Calu3 (cell line): ENCODE measurements at places on chromosomes 11 and 22. TPM values are rescaled to one million over a fixed set of nuclear protein-coding genes. Genes with fewer than 3 reads are reported as not detected.

HIRA gene
- 32.0 and 36.4 TPM in 2 replicates for total RNA-seq

ARHGAP42 gene
- 9.9 and 10.3 TPM in 2 replicates for total RNA-seq

C11orf54 gene
- 14.7 and 17.1 TPM in 2 replicates for total RNA-seq

GRCh38 chr11:56967726-56968125, 21.0 kb upstream of the OR5AK2 start:
- no peak for DNase-seq
- H3K27me3 ChIP-seq, result no peaks in the 10 kb centered on the region
- peaks cover 13% of the 10 kb centered on the region for H3K4me1 ChIP-seq
- no peak overlapping the region for H3K4me3 ChIP-seq
- no peaks in the 10 kb centered on the region for H3K36me3 ChIP-seq

GRCh38 chr11:19664886-19665548, 47.6 kb upstream of the NAV2 start:
- H3K36me3 ChIP-seq, result peaks cover 4% of the 10 kb centered on the region
- H3K4me3 ChIP-seq, result no peak overlapping the region
- no peak overlapping the region for H3K27ac ChIP-seq
- no peaks in the 10 kb centered on the region for H3K27me3 ChIP-seq

- peaks cover 14% of the 10 kb centered on the region for H3K36me3 ChIP-seq
- peaks cover 9% of the 10 kb centered on the region for H3K27me3 ChIP-seq
- peaks cover 12% of the 10 kb centered on the region for H3K4me1 ChIP-seq
- H3K27ac ChIP-seq, result no peak overlapping the region
Observed at GRCh38 chr11:10291801-10292638, 2.0 kb downstream of the SBF2 start.
